ENCODE measurements at places on chromosomes 3 and 15.

DNA sequence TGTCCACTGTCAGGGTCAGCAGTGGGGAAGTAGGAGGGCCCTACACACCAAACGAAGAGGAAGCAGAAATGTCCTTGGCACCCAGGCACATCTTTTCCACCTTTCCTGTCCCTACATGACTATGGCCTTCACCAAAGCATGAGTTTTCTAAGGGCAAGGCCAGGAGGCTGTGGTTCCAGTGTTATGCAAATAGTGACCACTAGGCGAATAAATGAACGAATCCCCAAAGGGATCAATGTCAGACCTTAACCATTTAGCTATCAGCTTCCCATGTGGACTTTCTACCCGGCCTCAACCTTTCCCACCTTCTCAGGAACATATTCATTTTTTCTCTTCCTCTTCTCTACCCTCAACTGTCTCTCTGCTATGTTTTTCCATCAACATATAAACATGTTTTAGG, 63.1 kb downstream of the NTRK3 start:
- DNase-seq: no peak

GRCh38 chr3:114697401-114697800, 403.6 kb downstream of the TIGIT start:
- DNase-seq: no peak

DNA sequence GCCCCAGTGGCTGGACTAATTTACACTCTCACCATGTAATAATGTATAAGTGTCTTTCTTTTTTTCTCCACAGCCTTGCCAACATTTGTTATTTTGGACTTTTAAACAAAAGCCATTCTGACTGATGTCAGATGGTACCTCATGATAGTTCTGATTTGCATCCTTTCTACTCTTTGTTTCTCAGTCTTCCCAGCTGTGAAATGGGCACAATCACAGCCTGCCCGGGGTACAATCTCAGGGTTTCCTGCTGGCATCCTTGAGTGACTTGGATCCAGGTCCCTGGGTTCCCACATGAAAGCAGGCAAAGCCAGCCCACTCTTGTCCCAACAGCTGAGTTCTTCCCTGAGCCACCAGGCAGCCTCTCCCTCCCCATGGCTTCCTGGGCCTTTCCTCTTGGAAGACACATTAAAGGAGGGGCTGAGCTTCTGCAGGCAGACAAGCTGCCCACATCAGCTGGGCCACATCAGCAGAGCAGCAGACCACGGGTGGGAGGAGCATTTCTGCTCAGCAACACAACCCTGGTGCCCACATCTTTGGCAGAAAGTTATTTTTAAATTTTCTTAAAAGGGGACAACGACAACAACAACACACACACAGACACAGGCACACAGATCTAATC, 82.0 kb downstream of the MYLK start:
- DNase-seq: no peak

DNA sequence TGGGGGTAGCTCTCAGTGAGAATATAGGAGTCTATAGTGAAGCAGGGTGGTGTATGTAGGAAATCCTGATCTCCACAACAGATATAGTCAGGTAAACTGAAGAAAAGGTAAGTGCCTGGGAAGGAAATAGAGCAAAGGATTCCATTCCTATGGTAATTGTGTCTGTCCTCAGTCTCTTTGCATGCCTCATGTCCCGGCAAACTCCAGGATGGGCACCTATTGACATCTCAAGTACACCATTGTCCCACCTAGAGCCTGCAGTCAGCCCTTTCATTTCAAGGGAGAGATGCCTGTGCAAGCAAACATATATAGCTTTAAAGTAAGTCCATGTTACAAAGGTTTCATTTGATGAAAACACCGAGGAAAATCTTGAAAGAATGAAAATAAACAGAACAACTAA, 257.7 kb upstream of the AZI2 start:
- DNase-seq: no peak

DNA sequence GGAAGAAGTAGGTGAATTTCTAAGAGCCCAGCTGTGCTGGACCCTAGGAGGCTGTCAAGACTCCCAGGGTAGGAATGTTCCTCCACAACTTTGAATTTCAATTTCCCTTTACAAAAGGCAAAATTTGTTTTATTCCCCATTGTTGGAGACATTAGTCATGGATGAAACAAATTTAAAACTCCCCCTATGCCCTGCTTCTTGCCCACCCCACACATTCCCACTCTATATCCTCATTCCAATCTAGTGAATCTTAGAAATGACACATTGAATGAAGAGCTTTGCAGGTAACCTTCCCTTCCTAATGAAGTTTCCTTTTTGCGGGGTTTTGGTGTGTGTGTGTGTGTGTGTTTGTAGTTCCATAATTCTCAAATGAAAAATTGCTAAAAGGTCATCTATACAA, 72.6 kb downstream of the CCNL1 start:
- DNase-seq: no peak

DNA sequence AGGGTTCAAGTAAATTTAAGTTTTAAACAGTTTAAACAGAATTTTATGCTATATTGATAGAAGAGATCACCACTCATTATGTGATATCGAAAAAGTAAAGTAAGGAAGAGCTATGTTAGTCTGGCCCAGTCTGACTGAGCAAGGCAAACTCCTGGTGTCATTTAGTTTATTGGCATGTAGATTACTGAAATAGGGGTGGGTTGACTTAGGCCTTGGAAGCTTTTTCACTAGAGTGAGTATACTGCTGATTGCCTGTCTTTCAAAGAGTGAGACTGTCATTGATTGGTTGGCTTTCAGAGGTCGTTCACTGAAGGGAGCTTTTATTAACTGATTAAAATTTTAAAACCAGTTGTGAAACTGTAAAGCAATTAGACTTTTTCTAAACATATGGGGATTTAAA, 294.5 kb downstream of the NAALADL2 start:
- DNase-seq: no peak

GRCh38 chr3:14463330-14464140, 61.1 kb downstream of the SLC6A6 start:
- no peak for DNase-seq

DNA sequence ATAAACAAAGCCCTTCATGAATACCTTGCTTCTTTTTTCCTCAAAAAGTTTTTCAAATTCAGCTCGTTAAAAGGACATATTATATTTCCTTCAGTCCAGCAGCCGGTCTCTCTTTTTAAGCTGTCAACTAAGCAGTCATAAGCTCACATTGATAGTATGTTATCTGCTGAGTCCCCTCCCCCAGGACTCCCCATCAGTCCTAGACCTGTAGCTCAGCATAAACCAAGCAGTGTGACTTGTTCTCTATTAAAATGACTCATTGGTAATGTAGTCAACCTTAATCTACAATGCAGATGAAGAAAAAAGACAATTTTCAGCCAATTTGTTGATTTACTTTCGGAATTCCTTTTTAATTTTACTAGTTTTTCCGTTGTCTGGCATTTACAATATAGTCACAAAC, 483.8 kb downstream of the MECOM start:
- DNase-seq: no peak
